ENCODE measurements at places on chromosomes 6 and 20.

GRCh38 chr20:14700639-14700960, 363.2 kb upstream of the FLRT3 start:
- DNase-seq, result no peak

GRCh38 chr6:64288351-64288750, 652.7 kb downstream of the PHF3 start:
- DNase-seq, result no peak

DNA sequence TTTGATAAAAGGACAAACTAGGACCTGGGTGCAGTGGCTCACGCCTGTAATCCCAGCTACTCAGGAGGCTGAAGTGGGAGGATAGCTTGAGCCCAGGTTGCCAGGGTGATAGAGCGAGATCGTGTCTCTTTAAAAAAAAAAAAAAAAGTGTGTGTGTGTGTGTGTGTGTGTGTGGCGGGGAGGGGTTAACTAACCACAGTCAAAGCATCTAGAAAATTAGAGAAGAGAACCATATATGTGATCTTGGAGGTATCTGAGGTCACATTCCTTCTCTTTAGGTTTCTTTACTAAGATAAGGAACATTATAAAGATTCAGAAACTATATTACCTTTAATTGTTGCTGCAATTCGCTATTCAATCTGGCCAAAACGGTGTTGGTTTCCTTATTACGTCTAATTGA, 80.9 kb downstream of the REPS1 start:
- no peak for DNase-seq

DNA sequence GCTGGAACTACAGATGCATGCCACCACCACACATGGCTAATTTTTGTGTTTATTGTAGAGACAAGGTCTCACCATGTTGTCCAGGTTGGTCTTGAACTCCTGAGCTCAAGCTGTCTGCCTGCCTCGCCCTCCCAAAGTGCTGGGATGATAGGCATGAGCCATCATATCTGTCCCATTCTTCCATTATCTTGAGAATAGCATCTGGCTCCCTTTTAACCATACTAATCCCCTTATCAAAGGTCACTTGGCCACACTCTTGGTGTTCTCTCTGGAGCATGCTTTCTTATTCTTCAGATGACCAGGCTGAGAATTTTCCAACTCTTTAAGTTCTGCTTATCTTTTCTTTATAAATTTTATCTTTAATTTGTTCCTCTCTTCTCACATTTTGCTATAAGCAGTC, 15.9 kb upstream of the TRERF1 start:
- no peak for DNase-seq

GRCh38 chr6:131063764-131064272, 773 bp upstream of the EPB41L2 start:
- DNase-seq, result no peak

DNA sequence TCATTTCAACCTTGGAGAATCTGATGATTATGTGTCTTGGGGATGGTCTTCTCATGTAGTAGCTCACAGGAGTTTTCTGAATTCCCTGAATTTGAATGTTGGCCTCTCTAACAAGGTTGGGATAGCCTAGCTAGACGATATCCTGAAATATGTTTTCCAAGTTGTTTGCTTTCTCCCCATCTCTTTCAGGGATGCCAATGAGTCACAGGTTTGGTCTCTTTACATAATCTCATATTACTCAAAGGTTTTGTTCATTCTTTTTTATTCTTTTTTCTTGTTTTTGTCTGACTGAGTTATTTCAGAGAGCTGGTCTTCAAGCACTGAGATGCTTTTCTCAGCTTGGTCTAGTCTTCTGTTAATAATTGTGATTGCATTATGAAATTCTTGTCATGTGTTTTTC, 42.7 kb upstream of the COL9A1 start:
- no peak for DNase-seq

All from gastrocnemius medialis (tissue), 4 donors.